Endothelial cell of umbilical vein (primary cell): ENCODE measurements at places on chromosomes 1 and 21. TPM values are rescaled to one million over a fixed set of nuclear protein-coding genes. Genes with fewer than 3 reads are reported as not detected.
A peak's percentile ranks its signal among the peaks of the same experiment; 100 is the strongest.

- H3K27ac ChIP-seq = no peak overlapping the region
- H3K4me3 ChIP-seq = no peak overlapping the region
- H3K36me3 ChIP-seq = no peaks in the 10 kb centered on the region
- no peaks in the 10 kb centered on the region for H3K4me1 ChIP-seq
- no peak for DNase-seq
These were observed 33.5 kb downstream of the NIBAN1 start for GRCh38 chr1:184940694-184941409.

DNA sequence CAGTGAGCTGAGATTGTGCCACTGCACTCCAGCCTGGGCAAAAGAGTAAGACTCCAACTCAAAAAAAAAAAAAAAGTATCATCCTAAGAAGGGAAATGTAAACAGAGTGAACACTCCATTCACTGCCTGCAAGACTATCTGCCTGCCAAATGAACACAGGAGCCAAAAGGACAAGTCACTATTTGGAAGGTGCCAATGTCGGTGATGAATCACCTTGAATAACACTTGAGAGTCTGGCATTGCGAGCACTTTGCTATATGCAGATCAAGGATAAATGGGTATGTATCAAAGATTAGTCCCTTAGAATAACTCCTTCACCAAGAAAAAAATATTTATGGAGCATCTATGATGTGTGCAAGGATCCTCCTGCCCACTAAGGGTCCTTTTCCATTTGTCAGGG, 6.6 kb downstream of the UBR4 start:
- no peaks in the 10 kb centered on the region for H3K27me3 ChIP-seq
- peaks cover 15% of the 10 kb centered on the region for H3K36me3 ChIP-seq
- H3K4me3 ChIP-seq = no peak overlapping the region
- DNase-seq = peak; percentile 53
- H3K4me1 ChIP-seq = peaks cover 22% of the 10 kb centered on the region
- H3K27ac ChIP-seq = peak overlapping the region; percentile 8

DNA sequence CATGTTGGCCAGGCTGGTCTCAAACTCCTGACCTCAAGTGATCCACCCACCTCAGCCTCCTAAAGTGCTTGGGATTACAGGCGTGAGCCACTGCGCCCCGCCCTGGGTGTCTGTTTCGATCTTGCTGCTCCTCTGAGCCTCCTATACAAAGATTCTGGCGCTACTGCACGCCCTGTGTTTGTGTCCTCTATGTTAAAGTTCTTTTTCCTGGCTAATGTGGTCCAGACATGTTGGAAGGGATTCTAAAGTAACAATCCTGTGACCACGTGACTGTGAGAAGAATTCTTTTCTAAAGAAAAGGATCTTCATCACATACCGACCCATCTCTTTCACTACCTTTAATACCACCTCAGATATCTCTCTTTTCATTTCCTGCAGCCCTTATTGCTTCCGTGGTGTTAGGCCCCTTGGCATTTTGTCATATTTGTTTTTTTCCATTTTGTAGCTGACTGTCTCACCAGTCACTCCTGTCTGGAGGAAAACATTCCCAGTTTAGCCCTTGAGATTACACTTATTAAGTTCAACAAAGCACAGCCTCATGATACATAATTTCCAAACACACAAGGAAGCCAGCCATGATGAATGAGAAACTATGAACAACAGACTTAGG, 27.2 kb upstream of the ENO1 start:
- DNase-seq = peak; percentile 24
- H3K27ac ChIP-seq = no peak overlapping the region
- H3K27me3 ChIP-seq = no peaks in the 10 kb centered on the region
- H3K4me3 ChIP-seq = no peak overlapping the region
- H3K36me3 ChIP-seq = no peaks in the 10 kb centered on the region

DNA sequence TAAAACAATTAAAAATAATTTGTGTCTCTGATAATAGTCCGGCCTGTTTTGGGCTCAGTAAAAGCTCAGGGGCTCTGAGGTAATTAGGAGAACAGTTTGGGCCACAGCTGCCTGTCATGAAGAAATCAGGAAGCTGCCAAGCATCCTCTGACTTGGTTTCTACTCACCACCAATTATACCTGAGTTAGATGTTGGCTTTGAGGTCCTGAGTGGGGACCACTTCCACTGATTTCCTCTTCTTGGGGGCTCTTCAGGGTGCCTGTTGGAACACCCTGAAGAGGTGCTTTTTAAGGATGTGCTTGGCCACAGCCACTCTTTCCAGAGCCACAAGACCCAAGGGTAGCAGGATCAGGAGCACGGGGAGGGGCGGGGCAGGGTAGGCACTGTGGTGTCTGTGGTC, 10.9 kb downstream of the SLC6A17 start:
- H3K4me1 ChIP-seq = no peaks in the 10 kb centered on the region
- no peaks in the 10 kb centered on the region for H3K27me3 ChIP-seq
- DNase-seq = no peak
- H3K27ac ChIP-seq = no peak overlapping the region
- H3K4me3 ChIP-seq = no peak overlapping the region

Gene NUAK2
- 2.3 and 2.5 TPM in 2 replicates for total RNA-seq

Gene VPS26C
- total RNA-seq = 53.7 and 57.3 TPM in 2 replicates

Gene TP53BP2
- 43.2 and 51.9 TPM in 2 replicates for total RNA-seq

Gene LAMC2
- total RNA-seq = 0.82 and 4.0 TPM in 2 replicates
